CD4-positive, alpha-beta T cell treated with Interleukin-4 for 4 hours (primary cell): ENCODE measurements at places on chromosomes 13 and 19.

GRCh38 chr13:110950356-110950755 lies 35.5 kb upstream of the ANKRD10 start:
- no peak for DNase-seq

- DNase-seq = peak; percentile 82
These were observed at the start of gene GGACT for GRCh38 chr13:100588331-100589177. Gene GGACT (minus strand): TSS chr13:100588789. CDS start chr13:100532591, 56,198 bp downstream.

DNA sequence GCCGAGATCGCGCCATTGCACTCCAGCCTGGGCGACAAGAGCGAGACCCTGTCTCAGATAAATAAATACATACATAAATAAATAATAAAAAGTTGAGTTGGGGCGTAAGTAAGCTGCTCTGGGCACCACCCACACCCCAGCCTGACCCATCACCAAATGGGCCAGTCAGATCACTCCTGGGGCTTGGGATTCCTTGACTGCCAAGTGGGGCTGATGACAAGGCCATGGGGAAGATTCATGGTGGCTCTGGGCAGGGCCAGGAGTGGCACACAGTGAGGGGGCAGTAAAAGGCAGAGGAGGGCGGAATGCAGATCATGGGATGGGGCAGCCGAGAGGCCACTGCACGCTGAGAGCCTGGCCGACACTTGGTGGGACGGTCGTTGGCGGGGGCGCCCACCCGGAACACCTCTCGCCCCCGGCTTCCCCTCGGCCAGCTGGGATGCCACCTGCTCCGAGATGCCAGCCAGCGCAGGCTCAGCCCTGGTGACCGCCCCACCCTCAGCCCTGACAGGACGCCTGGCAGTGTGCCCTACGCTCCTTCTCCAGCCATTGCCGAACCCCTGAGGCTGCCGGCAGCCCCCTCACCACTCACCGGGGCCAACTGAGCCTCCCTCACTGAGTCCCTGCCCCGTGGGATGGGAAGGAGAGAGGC lies 10.9 kb downstream of the ZNF653 start:
- no peak for DNase-seq

DNA sequence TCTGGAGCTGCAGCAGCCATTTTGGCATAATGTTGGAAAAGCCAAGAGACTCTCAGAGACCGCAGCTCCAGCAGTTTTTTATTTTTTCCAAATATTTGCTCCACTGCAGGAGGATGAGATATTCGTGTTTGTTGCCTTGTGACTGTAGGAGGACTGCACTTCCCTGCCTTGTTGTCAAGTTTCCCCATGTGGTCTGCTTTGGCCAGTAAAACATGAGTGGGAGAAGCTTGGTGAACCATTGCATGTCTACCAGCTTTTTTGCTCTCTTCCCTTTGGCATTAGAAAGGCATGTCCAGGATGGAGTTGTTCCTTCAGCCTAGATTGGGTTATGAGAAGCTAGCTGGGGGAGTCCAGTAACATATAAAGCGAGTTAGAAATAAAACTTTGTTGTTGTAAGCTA lies 47.7 kb upstream of the ALOX5AP start:
- no peak for DNase-seq

DNA sequence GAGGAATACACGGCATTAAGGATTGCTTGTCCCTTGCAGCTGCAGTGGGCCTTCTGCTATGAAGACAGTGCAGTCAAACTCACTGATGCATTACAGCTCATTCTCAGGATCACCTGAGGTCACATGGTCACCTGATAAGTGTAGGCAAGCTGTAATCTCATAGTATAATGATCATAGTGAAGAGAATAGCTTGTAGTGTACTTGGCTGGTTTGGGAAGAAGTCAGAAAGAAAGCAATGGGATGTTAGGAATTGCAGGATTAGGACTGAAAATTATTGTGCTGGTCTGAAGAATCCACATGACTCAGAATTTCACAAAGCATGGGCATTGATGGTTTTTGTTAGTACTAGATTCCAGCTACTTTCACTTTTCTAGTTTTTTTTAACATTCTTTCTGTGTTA lies 76.7 kb downstream of the MBNL2 start:
- no peak for DNase-seq

- no peak for DNase-seq
These were observed 1181.2 kb downstream of the PCDH9 start for GRCh38 chr13:66048888-66049287.

GRCh38 chr13:24254146-24254841 lies 55.1 kb upstream of the C1QTNF9 start:
- peak; percentile 89 for DNase-seq

- DNase-seq = no peak
These were observed 91.3 kb downstream of the INSR start for GRCh38 chr19:7202888-7203287.

DNA sequence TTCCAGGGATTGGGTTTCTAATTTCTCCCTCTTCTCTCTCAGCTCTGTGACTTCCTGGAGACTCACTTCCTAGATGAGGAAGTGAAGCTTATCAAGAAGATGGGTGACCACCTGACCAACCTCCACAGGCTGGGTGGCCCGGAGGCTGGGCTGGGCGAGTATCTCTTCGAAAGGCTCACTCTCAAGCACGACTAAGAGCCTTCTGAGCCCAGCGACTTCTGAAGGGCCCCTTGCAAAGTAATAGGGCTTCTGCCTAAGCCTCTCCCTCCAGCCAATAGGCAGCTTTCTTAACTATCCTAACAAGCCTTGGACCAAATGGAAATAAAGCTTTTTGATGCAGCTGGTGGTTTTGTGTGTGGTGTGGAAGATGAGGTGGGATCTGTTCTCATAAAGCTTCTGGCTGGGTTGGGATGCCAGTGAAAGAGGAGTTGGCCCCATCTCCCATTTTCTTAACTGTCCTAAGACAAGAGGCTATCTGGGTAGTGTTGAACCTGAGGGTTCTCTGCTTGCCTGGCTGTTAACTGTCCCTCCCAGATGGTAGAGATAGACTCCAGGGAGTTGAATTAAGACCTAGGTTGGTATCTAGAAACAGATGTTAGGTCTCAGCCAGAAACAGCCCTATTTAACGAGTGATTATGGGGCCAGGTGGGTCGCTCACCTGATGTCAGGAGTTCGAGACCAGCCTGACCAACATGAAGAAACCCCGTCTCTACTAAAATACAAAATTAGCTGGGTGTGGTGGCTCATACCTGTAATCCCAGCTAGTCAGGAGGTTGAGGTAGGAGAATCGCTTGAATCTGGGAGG lies 1.6 kb downstream of the FTL start:
- no peak for DNase-seq

GRCh38 chr19:46812977-46813838 lies 24.8 kb upstream of the SLC1A5 start:
- DNase-seq = no peak

DNA sequence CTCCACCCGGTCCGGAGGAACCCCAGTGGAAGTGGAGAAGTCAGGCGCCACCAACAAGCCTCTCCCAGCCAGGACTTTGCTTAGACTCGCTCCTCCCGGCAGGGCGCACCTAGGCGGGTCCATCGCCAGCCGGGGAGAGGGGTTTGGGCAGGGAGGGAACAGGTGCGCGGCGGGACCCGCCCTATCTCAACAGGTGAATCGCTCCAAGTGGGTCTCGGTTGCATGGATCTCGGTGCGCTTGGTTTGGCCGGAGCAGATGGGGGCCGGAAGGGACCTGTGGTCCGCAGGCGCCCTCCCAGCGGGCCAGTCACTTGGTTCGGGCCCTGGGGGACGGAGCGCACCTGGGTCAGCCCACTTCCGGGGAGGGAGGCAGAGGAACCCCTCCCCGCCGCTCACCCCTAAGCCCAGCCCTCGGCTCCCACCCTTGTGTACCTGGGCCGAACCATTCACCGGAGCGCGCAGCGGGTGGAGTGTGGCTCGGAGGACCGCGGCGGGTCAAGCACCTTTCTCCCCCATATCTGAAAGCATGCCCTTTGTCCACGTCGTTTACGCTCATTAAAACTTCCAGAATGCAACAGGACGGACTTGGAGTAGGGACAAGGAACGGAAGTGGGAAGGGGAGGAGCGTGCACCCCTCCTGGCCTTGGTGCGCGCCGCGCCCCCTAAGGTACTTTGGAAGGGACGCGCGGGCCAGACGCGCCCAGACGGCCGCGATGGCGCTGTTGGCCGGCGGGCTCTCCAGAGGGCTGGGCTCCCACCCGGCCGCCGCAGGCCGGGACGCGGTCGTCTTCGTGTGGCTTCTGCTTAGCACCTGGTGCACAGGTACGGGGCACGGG lies at the start of gene LSR:
Gene LSR, plus strand, starts transcription at position 693 of the 836 bp plus-strand sequence. Its CDS starts 21 bp downstream, at position 714.
- peak; percentile 85 for DNase-seq

GRCh38 chr13:106595625-106596024 lies 27.7 kb upstream of the ARGLU1 start:
- no peak for DNase-seq

- peak; percentile 19 for DNase-seq
These were observed 22.3 kb downstream of the TMEM161A start for GRCh38 chr19:19115954-19116353.

DNA sequence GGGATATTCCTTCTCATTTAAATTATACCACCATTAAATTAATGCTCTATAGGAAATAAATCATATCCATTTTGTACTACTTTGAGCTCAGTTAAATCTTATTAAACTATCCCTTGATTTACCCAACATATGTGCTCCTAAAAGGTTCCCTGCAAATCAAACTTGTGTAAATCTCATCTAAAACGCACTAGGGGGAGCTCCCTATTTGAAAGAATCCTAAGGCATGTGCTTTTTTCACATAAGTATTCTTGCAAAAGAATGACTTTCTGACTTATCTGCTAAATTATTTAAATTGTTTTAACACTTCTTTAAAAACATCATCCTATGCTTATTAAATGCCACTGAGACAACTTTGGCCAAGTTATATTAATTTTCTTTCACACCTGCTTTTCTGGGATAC lies 7.9 kb downstream of the INTS6 start:
- peak; percentile 24 for DNase-seq

DNA sequence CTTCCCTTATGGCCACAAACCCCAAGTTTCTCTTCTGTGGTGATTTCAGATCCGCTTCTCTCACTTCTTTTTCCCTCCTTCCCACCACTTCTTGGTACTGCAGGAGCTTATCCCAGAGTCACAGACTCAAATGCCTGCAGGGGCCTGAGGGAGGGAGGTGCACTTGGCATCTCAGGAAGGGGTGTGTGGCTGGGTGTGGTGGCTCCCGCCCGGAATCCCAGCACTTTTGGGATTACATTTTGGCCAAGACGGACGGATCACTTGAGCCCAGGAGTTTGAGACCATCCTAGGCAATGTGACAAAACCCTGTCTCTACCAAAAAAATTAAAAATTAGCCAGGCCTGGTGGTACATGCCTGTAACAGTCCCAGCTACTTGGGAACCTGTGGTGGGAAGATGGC lies 5.6 kb downstream of the USF2 start:
- DNase-seq = no peak

GRCh38 chr13:84812078-84812477 lies 929.8 kb upstream of the SLITRK1 start:
- DNase-seq = no peak

DNA sequence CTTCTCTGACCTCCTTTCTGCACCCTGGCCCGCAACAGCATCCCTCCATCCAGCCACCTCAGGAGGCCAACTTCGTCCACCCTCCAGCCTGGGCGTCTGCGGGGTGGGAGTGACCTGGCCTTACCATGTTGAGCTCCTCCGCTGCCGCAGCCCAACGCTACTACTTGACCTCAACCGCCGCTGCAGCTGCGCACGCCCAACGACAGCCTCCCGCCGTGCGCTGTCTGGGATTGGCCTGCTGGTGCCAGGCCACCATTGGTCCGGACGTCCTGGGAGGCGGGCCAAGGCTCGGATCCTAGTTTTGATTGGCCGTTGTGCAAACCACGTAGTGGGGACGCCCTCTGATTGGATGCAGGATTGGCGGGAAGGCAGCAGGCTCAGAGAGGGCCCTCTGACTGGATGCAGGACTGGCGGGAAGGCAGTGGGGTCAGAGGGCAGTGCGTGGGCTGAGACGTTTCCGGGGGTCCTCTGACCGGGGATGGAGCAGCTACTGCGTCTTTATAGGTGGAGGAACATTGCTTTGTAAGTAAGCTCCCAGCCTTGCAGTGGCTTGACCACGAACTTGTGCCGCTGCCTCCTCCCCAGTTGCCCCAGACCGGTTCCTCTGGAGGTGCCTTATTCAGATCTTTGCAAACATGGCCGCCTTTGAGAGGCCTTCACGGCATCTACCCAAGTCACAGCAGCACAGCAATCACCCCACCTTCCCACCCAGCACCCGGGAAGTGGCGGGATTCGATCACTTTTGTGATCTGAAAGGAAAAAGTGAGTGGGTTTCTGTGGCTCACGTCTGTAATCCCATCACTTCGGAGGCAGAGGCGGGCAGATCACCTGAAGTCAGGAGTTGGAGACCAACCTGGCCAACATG lies at the start of gene TUBA3C:
Gene TUBA3C, minus strand, starts transcription at position 204 of the 865 bp plus-strand sequence. Its CDS starts 77 bp downstream, at position 127.
- DNase-seq = no peak

- DNase-seq = no peak
These were observed 37.1 kb downstream of the ESD start for GRCh38 chr13:46759846-46760245.

DNA sequence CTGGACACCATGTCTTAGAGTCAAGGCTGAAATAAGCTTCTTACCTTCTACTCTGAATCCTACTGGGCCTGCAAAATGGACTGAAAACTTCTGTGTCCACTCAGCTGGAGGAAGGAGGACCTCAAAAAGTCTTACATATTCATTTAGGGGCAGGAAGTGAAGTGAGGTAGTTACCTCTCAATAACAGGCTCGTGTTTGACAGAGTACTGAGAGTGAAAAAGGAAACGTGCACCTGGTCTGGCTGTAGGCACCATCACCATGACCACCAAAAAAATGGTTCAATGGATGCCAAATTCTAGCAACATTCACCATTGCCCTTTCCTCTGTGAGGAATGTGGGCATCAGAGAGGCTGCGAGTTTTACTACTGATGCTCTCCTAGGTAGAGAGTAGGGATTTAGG lies 176.2 kb downstream of the RFC3 start:
- DNase-seq = no peak

- DNase-seq = no peak
These were observed 132.9 kb downstream of the RAP2A start for GRCh38 chr13:97566907-97567306.

DNA sequence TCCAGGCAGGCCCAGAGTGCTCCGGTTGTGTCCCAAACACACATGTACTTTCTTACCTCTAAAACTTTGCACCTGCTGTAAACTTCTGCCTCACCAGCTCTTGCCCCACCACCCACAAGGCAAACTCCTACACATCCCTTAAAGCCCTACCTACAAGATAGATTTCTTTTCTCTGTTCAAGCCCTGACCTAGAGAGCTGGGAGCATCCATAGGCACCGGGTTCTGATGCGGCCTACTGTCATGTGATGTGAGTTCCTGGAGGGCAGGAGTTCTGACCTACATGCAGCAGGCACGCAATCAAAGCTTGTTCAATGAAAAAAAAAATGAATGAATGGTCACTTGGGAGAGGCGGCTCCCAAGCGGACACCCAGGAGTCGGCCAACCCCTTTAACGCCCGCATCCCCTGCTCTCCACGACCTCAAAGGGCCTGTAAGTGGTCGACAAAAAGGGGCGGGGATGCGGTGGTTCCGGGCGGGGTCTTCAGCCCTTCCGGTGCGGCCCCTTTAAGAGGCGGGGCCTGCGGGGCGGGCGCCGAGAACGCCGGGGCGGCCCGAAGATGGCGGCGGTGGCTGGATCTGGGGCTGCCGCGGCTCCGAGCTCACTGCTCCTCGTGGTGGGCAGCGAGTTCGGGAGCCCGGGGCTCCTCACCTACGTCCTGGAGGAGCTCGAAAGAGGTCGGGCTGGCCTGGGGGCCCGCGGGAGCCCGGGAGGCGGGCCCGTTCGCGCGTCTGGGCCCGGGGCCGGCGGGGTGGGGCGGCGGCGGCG lies at the start of gene MAP1S:
Gene MAP1S, plus strand, starts transcription at position 534 of the 765 bp plus-strand sequence. Its CDS starts 23 bp downstream, at position 557.
- DNase-seq = peak; percentile 43
